Panc1 (cell line): ENCODE measurements at places on chromosomes 6 and 20. TPM values are rescaled to one million over a fixed set of nuclear protein-coding genes. Genes with fewer than 3 reads are reported as not detected.

Gene GPX5
- not detected for total RNA-seq

Gene C20orf204
- 1.9 TPM for total RNA-seq

Gene HDDC2
- 88.8 TPM for total RNA-seq

Gene CD24
- 57.4 TPM for total RNA-seq

Gene BEND3
- total RNA-seq, result 9.9 TPM

Gene FAM50B
- not detected for total RNA-seq

Gene ASXL1
- 205 TPM for total RNA-seq

Gene LGSN
- total RNA-seq, result not detected

Gene LY6G6C
- total RNA-seq, result 0.23 TPM

Gene LPA
- 0.21 TPM for total RNA-seq

Gene KIAA1755
- 0.08 TPM for total RNA-seq

Gene LTA
- 0.72 TPM for total RNA-seq

Gene CRISP2
- total RNA-seq, result not detected

Gene GNAS-AS1
- not detected for total RNA-seq

Gene CAGE1
- total RNA-seq, result not detected

Gene PGC
- 0.18 TPM for total RNA-seq

Gene C4B
- 8.8 TPM for total RNA-seq

Gene CST9L
- not detected for total RNA-seq

Gene COL9A1
- total RNA-seq, result not detected

Gene LRRN4
- 0.57 TPM for total RNA-seq

Gene CNBD2
- 3.7 TPM for total RNA-seq

Gene PRRT1
- total RNA-seq, result 1.3 TPM

Gene LRP11
- 151 TPM for total RNA-seq

Gene PACRG
- 0.59 TPM for total RNA-seq

Gene SOBP
- 9.0 TPM for total RNA-seq

Gene NDRG3
- 36.0 TPM for total RNA-seq

Gene ZNF391
- total RNA-seq, result 4.4 TPM
